Left renal pelvis (tissue), 4 donors: ENCODE measurements at places on chromosomes 7 and 10. TPM values are rescaled to one million over a fixed set of nuclear protein-coding genes. Genes with fewer than 3 reads are reported as not detected.
A peak's percentile ranks its signal among the peaks of the same experiment; 100 is the strongest.

The OR2A12 gene
- 0.11 TPM for polyA plus RNA-seq

The PYROXD2 gene
- 17.7 TPM for polyA plus RNA-seq

The NKX2-3 gene
- not detected for polyA plus RNA-seq

The PDZD7 gene
- polyA plus RNA-seq = 2.9 TPM

The RBP3 gene
- 0.11 TPM for polyA plus RNA-seq

- DNase-seq = peak; percentile 79
Observed at GRCh38 chr10:14648005-14648765, 126.5 kb downstream of the FAM107B start.

DNA sequence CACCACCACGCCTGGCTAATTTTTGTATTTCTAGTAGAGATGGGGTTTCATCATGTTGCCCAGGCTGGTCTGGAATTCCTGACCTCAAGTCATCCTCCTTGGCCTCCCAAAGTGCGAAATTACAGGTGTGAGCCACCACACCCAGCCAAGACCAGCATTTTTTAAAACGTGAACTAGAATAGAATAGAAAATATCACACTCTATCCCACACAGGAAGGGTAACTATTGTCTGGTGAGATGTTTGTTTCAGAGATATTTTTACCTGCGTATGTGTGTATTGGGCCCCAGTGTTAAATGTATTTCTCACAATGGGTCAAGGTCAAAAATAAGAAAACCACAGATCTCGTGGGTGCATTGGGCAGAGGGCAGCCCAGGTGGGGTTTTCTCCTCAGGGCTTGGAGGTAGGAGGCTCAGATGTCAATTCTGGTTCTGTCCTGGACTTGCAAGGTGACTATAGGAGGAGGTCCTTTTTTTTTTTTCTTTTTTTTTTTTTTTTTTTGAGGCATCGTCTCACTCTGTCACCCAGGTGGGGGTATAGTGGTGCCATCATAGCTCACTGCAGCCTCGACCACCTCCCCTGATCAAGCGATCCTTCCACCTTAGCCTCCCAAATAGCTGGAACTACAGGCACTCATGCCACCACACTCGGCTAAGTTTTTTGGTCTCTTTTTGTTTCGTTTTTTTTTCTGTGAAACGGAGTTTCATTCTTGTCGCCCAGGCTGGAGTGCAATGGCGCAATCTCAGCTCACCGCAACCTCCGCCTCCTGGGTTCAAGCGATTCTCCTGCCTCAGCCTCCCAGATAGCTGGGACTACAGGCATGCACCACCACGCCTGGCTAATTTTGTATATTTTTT lies 19.0 kb downstream of the SH2B2 start:
- DNase-seq = no peak

GRCh38 chr10:76303682-76304316 lies 872.4 kb downstream of the LRMDA start:
- DNase-seq = peak; percentile 72

- no peak for DNase-seq
Observed at GRCh38 chr10:110652475-110653118, 8.5 kb downstream of the RBM20 start.

- no peak for DNase-seq
Observed at GRCh38 chr7:13981070-13981469, 8.4 kb downstream of the ETV1 start.

- DNase-seq = peak; percentile 74
Observed at GRCh38 chr7:156949541-156950380, at the start of gene NOM1. Gene NOM1, plus strand, starts transcription at chr7:156949712. Its CDS starts 26 bp downstream, at chr7:156949738.

DNA sequence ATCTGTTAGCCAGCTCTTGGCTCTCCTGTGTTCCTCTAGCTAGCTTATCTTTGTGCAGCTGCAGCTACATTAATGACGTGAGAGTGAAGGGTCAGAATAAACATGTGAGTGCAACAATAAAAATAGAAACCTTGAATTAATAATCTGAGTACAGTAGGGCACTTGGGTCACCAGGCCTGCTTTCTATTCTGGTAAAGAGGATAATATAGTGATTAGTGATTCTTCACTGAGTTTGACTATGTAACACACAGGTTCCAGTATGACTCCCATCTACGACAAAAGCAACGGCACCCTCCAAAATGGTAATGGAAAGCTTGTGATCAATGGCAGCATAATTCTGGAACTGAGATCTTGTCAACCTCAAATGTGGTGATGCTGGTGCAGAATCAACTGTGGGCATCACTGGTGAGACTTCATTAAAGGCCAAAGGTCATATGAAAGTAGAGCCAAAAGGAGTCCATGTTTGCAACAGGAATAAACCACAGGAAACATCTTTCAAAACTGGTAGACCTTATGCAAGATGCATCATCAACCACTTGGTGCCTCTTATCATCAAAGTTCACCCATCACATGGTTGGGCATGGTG lies 77.6 kb downstream of the NRBF2 start:
- DNase-seq = no peak

GRCh38 chr10:6647811-6648526 lies 67.9 kb upstream of the PRKCQ start:
- peak; percentile 12 for DNase-seq

GRCh38 chr10:33334805-33335550 lies 511 bp upstream of the NRP1 start:
- DNase-seq = peak; percentile 81

DNA sequence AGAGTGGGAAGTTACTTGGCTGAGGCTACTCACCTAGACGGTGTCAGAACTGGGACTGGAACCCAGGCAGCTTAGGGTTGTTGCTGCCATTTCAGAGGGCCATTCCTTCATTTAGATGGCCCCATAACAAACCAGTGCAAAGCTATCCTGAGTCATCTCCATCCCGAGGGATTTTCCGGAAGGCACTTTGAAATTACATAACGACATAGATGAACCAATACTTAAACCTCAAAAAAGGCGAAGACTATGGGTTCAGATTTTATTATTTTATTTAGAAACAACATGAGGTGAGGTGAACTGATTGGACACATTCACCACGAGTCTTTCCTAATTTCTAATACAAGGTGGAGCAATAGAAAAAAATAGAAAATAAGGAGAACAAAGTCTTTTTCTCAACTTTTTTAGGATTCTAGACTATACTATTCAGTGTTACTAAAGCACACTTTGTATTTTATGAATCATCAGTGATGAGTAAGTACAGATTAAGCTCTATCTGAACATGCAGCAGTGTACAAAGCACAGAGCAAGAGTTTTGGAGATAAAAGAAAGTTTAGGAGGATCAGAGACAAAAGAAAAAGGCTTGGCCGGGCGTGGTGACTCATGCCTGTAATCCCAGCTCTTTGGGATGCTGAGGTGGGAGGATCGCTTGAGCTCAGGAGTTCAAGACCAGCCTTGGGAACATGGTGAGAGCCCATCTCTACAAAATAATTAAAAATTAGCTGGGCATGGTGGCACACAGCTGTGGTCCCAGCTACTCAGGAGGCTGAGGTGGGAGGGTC lies 79.5 kb upstream of the SVIL start:
- no peak for DNase-seq
